Spleen (tissue), 13 donors: ENCODE measurements at places on chromosomes 5 and 9. TPM values are rescaled to one million over a fixed set of nuclear protein-coding genes. Genes with fewer than 3 reads are reported as not detected.

GRCh38 chr5:172082180-172082579, 75.7 kb upstream of the FBXW11 start:
- no peak for DNase-seq
- H3K4me3 ChIP-seq, result no peak overlapping the region
- peaks cover 87% of the 10 kb centered on the region for H3K36me3 ChIP-seq
- H3K27ac ChIP-seq, result no peak overlapping the region

Gene FRMD3
- 17.8 TPM for total RNA-seq

Gene KIF20A
- total RNA-seq, result 3.2 TPM

Gene AQP3
- 198 TPM for total RNA-seq

GRCh38 chr5:73120222-73121118, at the start of gene TMEM171:
TMEM171 (plus strand) TSS chr5:73120575; CDS start chr5:73123374, 2,799 bp downstream.
- peak; percentile 82 for DNase-seq
- peaks cover 42% of the 10 kb centered on the region for H3K4me1 ChIP-seq
- peaks cover 49% of the 10 kb centered on the region for H3K27me3 ChIP-seq
- H3K4me3 ChIP-seq, result peak within 1 kb of the TSS; percentile 48
- H3K36me3 ChIP-seq, result no peaks in the 10 kb centered on the region
- peak within 1 kb of the TSS; percentile 88 for H3K27ac ChIP-seq

- no peaks in the 10 kb centered on the region for H3K4me1 ChIP-seq
- no peak overlapping the region for H3K27ac ChIP-seq
- no peaks in the 10 kb centered on the region for H3K27me3 ChIP-seq
- no peak for DNase-seq
These were observed 693.0 kb upstream of the CDH6 start for GRCh38 chr5:30500513-30500912.

DNA sequence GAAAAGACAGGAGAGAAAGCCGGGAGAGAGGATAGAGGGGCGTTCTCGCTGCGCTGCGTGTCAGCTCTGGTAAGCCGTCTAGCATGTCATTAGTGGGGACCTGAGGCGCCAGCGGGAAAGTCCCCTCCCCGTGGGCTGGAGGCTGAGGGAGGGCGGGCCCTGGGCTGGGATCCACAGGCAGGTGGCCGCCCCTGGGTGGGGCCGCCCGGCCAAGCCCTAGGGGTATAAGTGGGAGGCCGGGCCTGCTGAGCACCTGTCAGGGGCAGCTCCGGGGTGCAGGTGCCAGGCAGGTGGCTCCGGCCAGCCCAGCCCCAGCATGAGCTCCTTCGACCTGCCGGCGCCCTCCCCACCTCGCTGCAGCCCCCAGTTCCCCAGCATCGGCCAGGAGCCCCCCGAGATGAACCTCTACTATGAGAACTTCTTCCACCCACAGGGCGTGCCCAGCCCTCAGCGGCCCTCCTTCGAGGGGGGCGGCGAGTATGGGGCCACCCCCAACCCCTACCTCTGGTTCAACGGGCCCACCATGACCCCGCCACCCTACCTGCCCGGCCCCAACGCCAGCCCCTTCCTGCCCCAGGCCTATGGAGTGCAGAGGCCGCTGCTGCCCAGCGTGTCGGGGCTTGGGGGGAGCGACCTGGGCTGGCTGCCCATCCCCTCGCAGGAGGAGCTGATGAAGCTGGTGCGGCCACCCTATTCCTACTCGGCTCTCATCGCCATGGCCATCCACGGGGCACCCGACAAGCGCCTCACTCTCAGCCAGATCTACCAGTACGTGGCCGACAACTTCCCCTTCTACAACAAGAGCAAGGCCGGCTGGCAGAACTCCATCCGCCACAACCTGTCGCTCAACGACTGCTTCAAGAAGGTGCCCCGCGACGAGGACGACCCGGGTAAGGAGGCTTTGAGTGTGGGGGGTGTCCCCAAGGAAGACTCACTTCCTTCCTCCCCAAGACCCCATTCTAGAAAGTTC, at the start of gene FOXI1:
Gene FOXI1 (plus strand): TSS at position 256 of the 970 bp plus-strand sequence. CDS start 61 bp downstream, at position 317.
- H3K27me3 ChIP-seq, result peaks cover 13% of the 10 kb centered on the region
- no peak within 1 kb of the TSS for H3K27ac ChIP-seq
- no peaks in the 10 kb centered on the region for H3K4me1 ChIP-seq
- H3K4me3 ChIP-seq, result no peak within 1 kb of the TSS
- no peak for DNase-seq

DNA sequence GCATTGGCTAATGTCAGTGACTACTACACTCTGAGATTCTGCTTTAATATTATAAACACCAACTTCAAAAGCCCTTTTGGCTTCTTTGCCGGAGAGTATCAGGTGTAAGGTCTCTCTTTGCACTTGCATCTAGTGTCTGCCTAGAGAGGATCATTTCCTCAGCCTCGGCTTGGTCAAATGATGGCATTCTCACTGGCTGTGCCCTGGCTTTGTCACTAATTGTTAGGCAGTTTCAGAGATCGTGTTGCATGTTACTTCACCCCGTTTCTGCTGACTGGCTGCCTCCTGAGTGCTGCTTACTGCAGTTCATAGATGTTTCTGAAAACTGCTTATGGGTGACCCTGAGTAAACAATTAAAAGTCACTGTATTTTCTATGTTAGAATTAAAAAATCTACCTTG, 48.8 kb downstream of the SLC1A3 start:
- no peaks in the 10 kb centered on the region for H3K27me3 ChIP-seq
- H3K27ac ChIP-seq, result no peak overlapping the region
- no peaks in the 10 kb centered on the region for H3K36me3 ChIP-seq
- no peak overlapping the region for H3K4me3 ChIP-seq

DNA sequence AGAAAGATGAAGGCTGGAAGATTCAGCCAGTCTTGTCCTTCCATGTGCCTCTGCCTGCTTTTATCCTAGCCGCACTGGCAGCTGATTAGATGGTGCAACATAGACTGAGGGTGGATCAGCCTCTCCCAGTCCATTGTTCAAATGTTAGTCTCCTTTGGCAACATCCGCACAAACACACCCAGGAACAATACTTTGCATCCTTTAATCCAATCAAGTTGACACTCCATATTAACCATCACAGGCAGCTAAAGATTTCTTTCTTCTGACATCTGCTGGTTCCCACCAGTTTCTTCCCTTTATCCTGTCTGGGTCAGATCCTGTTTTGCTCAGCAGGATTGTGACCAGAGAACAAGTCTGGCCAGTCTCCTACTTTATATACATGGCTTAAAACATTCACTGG, 276.5 kb upstream of the TYRP1 start:
- no peak for DNase-seq
- no peaks in the 10 kb centered on the region for H3K4me1 ChIP-seq
- H3K36me3 ChIP-seq, result no peaks in the 10 kb centered on the region
- H3K27ac ChIP-seq, result no peak overlapping the region
- H3K4me3 ChIP-seq, result no peak overlapping the region

DNA sequence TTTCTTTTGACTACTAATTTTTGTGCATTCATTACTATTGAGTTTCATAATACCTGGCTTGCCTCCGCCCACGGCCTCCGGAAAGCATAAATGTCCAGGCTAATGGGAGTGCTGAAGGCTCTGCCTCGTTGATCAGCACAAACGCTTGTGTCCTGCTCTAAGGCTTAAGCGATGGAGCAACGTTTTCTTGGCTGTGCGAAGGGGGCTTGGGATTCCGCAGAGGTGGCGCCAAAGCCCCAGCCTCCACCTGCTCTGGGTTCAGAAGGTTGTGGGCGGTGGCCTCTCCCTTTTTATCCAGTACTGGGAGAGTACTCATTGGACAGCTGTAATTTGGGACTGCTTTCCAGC, 19.7 kb downstream of the ANXA2R start:
- H3K4me1 ChIP-seq, result peaks cover 16% of the 10 kb centered on the region
- peaks cover 4% of the 10 kb centered on the region for H3K27me3 ChIP-seq
- peak overlapping the region; percentile 48 for H3K4me3 ChIP-seq
- peak; percentile 81 for DNase-seq
- peak overlapping the region; percentile 99 for H3K27ac ChIP-seq

Gene ANKRD34B
- total RNA-seq, result 0.97 TPM
